GM06990 (cell line): ENCODE measurements at places on chromosomes 11 and 22.

GRCh38 chr22:33776491-33776890, 143.8 kb downstream of the LARGE1 start:
- no peak for DNase-seq

GRCh38 chr11:86481399-86481798, 106.7 kb downstream of the CCDC81 start:
- no peak for DNase-seq

DNA sequence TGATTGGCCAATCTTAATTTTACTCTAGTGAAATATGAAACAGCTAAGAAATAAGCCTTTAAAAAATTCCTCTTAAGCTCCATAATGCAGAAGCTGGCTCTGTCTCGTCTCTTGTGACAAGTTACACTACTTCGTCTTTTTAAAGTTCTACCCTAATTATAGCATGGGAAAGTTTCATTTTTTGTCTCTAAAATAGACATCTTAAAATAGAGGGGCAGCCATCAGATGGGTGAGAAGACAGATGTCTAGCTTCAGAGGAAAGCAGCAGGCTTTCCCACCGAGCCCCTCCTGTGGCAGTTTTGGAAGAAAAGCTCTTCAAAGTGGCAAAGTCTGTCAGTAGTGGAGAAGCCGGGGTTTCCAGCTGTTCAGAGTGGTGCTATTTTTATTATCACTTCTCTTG, 39.5 kb downstream of the XRRA1 start:
- DNase-seq, result no peak

DNA sequence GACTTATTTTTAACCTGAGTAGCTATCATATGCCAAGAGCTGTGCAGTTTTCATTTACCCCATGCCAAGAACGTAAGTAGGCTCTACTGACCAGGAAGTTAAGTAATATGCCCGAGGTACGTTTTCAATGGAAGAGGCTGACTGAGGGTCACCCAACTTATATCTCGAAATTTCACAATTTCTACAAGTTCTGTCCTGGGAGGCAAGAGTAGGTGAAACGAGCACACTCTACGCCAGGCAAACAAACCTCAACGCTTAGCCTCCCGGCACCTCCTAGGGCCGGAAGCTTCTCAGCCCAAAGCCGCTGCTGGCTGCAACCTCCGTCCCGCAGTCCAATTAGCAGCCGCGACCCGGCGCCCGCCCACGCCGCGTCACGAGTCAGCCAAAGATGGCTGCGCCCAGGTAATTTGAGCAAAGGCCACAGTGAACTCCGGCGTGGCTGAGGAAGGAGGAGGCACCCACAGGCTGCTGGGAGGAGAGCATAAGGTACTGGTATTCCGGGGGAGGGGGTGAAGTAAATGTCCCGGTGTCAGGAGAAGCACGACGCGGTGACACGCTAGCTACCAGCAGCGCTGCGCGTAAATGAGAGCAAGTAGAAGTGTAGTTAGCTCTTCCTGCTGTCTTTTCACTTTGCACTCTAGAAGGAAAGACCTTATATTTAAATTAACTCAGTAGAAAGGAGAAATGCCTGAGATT, at the start of gene TMEM126A:
Gene TMEM126A, plus strand, starts transcription at position 364 of the 696 bp plus-strand sequence. CDS start 2,289 bp downstream, outside the sequence.
- DNase-seq, result peak; percentile 91

- DNase-seq, result no peak
Observed at GRCh38 chr11:129317571-129317970, 58.1 kb upstream of the BARX2 start.

- DNase-seq, result no peak
Observed at GRCh38 chr11:65100674-65101350, 4.8 kb downstream of the VPS51 start.

DNA sequence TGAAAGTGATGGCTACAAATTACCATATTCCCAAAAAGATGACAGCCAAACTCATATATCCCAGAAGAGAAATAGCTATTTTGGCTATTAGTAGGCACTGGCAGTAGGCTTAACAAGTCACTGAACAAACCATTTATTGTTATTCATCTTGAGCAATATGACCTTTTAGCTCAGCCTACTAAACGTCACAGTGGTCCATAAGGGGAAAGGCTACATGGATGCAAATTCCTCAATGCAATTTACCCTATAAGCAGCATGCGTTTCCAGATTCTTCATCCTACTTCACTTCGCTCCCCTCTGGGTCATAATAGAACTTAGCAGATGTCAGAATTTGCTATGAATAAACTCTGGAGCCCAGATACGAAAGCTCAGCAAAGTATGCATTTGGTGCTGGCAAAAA, 114.0 kb downstream of the SIK3 start:
- no peak for DNase-seq

DNA sequence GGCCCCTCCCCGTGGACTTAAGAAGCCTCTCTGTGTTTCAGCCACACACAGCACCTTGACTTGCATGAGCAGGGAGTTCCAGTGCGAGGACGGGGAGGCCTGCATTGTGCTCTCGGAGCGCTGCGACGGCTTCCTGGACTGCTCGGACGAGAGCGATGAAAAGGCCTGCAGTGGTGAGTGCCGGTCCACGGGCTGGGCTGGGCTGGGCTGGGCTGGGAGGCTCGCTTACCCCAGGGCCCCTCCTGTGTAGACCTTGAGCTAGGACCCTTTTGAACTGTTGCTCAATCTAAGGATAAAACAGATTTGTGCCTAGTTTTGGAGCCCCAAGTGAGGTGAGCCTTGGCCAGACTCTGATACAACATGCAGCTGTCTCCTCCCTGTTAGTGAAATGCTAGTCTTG, 151.4 kb upstream of the SORL1-AS1 start:
- DNase-seq, result no peak

DNA sequence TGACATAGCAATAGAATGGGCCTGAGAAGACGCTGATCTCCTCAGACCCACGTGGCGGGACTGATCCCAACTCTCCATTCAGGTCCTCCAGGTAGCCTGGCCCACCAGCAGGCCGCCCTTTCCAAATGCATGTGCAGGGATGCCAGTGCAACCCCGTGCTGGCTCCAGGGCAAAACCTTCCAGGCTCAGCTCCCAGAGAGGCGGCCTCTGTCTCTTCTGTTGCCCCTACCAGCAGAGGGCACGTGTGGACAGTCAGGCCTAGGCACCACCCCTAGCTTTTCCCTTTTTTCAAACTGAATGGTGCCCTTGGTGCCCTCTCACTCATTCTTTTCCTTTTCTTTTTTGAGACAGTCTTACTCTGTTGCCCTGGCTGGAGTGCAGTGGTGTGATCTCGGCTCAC, 121.7 kb downstream of the OSBP2 start:
- DNase-seq, result no peak

GRCh38 chr11:84526250-84526649, 1100.9 kb downstream of the DLG2 start:
- DNase-seq, result no peak

- DNase-seq, result no peak
Observed at GRCh38 chr11:118260353-118260752, 3.7 kb downstream of the MPZL2 start.

DNA sequence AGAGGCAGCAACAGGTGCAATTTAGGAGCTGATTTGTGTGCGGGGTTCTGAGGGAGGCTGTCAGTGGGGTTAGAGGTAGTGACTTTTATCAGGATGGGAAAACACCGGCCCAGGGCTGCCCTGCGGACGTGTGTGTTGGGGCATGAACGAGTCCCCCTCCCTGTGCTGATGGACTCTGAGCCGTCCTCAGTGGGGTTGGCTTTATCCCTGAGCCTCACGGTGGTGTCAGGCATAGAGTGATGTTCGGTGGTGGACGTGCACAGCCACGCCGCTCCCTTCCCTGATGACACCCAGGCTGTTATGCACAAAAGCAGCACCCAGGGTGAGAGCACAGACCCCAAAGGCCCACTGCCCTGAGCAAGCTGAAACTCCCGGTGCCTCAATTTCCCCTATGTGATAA, 809.1 kb downstream of the BRD1 start:
- DNase-seq, result no peak

GRCh38 chr11:79059141-79059540, 381.7 kb downstream of the TENM4 start:
- DNase-seq, result no peak

DNA sequence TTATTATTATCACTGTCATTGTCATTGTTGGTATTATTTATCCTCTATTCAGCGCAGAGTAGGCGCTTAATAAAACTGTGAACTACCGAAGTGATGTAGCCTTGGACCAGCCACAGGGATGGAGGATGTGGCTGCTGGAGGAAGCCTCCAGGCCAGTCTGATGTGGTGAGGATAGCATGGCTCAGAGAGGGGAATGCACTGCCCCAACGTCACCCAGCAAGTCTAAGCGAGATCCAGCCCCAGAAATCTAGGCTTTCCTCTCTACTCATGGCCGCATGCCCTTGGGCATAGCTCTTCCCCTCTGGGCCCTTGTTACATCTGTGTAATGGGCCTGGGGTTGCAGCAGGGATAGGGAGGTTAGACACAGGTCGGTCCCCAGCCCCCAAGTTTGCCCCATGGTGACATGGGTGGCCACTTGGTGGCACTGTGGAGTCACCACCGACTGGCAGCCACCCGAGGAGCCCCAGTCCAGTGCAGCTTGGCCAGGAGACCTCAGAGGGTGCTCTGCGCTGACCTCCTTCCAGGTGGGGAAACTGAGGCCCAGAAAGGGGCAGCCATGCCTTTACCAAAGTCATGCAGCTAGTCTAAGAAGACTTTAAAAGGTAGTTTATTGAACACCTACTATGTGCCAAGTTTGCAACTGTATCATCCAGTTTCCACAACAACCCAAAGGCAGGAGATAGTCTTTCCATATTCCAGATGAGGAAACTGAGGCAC, 395.7 kb downstream of the MN1 start:
- DNase-seq, result peak; percentile 11

DNA sequence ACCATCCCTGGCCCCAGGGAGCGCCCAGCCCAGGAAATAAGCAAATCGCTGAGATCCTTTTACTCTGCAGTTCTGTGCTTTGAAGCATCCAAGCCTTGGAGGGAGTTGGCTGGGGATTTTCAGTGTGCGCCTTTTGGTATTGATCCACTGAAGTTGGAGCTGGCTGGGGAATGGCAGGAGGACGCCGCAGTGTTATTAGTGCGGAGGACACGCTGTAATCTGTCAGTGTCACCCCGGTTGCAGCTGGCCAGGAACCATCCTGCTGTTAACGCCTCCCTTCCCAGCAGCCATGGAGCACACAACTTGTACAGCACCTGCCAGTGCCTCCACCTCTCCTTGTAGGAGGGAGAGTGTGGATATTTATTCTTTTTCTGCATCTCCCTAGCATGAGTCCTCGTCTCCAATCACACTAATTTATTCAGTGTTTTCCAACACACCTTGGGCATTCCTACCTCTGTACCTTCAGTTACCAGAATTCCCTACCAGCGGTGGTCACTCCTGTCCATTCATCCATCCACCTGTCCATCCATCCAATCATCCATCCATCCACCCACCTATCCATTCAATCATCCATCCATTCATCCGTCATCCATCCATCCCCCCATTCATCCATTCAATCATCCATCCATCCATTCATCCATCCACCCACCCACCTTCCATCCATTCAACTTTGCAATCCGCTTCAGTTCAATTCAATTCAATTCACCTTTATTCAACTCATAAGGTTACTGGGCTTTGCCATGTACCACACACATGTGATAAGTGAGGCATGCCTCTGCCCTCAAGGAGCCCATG, 21.9 kb upstream of the EIF3D start:
- no peak for DNase-seq

DNA sequence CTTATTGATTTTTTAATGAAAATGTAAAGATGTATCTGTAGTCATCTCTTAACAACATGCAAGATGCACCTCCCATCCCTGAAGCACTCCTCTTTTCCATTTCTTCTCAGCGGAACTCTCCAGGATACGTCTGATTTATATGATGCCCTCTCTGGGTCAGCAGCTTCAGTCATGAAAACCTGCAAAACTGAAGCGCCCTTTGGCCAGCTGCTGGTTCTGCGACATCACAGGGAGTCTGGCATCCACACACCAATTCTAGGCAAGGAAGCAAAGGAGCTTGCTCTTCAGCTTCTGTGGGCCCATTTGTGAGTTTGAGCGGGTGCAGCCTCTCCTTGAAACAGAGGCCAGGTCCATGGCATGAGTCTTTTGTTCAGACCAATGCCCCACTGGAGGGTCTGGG, 1253.3 kb downstream of the TBC1D22A start:
- DNase-seq, result no peak

DNA sequence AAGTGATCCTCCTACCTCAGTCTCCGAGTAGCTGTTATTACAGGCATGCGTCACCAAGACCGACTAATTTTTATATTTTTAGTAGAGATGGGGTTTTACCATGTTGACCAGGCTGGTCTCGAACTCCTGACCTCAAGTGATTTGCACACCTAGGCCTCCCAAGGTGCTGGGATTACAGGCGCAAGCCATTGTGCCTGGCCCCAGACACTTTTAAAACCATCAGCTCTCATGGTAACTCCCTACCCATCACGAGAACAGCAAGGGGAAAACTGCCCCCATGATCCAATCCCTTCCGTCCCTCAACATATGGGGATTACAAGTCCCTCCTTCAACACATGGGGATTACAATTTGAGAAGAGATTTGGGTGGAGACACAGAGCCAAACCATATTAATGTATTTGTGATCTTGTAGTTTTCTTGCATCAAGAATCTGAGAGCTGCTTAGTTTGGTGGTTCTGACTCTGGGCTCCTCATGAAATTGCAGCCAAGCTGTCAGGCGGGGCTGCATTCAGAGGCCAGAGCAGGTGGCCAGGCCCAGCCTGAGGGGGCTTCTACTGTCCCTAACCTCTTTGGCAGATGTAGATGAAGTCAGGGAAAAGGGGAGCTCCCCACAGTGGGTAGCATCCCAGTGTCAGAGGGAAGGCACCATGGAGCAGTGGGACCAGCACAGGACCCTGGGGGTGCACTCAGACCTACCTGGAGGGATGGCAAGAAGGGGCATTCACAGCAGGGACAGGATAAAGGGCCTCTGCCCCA, 31.2 kb upstream of the PRAME start:
- DNase-seq, result no peak

GRCh38 chr11:36296884-36297543, 926 bp downstream of the PRR5L start:
- no peak for DNase-seq

DNA sequence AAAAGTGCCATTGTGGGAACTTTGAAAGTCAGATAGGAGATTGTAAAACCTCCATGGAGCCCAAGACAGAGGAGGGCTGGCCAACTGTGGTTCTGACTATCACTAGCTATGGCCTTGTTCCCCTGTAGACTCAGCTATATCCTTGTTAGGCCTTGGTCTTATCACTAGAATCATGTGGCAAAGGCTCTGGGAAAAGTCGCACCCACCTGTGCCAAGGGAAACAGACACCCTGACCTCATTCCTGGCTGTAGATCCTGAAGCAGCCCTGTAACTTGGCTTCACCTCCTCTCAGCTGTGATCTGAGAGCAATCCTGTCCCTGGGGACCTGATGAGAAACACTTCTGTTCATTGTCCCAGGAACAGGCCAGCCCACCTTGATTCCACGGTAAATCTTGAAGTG, 566.2 kb downstream of the TMEM135 start:
- no peak for DNase-seq
